ENCODE measurements at places on chromosomes 7 and 10. TPM values are rescaled to one million over a fixed set of nuclear protein-coding genes. Genes with fewer than 3 reads are reported as not detected.

- DNase-seq: peak; percentile 62
Observed at GRCh38 chr7:121076350-121077164, 88.0 kb downstream of the CPED1 start.

DNA sequence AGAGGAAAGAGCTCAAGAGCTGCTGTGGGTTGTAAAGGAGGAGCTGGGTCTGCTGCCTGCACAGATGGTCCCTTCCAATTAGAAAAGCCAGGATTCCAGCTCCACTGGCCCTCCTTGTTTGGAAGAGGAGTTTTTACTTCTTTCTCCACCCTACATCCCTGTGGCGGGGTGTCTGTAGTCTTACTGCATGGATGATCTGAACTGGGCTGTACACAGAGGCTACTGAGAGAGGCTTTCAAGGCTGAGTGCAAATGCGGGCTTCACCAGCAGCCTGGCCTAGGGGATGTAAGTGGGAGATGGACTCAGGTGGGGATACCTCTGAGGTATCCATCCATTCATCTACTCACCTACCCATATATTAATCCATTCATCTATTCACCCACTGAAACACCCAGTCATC lies 7.1 kb upstream of the CXCL12 start:
- no peak for DNase-seq

GRCh38 chr7:3103614-3104398 lies 60.1 kb upstream of the CARD11 start:
- DNase-seq: no peak

- peak; percentile 2 for DNase-seq
Observed at GRCh38 chr7:19177269-19177668, 32.0 kb upstream of the FERD3L start.

DNA sequence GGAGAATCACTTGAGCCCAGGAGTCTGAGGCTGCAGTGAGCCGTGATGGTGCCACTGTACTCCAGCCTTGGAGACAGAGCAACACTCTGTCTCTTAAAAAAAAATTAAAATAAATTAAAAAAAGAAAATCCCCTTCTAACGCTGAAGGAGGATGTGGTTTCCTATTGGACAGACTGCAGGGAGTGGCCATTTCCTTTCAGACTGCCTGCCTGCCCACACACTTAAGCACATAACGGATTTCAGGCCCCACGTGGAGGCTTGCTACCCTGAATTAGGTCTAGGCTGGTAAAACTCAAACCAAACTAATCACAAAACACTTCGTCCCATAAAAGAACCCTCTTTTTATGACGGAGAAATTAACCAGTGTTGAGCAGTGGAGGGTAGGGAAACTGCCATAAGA lies 34.0 kb downstream of the GATA3 start:
- DNase-seq: no peak

GRCh38 chr10:130226012-130226411 lies 89.8 kb downstream of the GLRX3 start:
- DNase-seq: no peak

- DNase-seq: peak; percentile 16
Observed at GRCh38 chr10:78712147-78712546, 356.6 kb upstream of the ZMIZ1 start.

- DNase-seq: no peak
Observed at GRCh38 chr10:81903472-81903871, 28.5 kb downstream of the NRG3 start.

DNA sequence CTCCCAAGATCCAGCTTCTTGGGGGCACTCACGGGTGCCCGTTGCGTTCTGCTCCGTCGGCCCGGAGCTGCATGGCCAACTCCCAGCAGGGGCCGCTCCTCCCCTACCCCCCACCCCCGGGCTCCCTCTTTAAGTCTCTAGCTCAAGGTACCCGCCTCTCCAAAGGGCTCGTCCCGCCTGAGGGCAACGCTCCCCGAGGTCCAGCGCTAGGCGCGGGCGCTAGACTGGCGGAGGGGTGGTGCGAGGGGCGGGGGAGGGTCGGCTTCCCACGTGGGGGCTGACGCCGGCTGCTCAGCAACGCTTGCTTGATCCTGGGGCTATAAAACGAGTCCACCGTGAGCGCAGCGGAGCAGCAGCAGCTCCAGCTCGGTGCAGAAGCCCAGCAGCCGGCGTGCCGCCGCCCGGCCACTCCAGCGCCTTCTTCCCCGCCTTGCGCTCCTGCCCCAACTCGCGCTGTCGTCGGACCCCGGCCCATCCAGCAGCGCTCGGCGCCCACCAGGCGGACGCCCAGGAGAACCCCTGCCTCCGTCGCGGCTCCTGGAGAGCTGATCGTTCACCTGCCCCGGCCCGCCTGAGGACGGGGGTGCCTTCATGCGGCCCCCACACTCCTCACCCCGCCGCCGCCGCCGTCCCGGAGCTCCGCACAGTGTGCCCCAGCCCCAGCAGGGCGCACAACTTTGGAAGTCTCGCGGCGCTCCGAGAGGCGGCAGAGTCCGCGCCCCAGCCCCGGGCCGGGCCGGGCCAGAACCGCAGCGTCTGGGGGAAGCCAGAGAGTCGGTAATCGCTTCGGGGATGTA lies at the start of gene ADRA2A:
ADRA2A (plus strand) TSS at position 348 of the 797 bp plus-strand sequence. CDS start 968 bp downstream, outside the sequence.
- DNase-seq: peak; percentile 47

DNA sequence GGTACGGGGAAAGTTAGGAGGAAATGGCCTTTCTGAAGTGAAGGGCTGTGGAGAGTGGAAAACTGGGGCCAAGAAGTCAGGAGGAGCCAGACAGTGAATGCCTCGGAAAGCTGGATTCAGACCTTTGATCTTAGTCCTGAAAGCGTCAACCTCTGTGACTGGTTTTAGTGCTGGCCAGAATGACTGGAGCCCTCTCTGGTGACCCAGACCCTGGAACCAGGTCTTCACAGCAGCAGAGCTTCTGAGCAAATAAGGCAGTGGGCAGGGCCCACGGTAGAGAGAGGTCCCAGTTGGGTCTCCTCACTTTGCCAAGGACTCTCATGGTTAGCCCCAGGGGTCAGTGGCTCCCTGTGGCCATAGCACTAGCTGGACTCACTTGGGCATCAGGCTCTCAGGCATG lies 157.7 kb upstream of the EEPD1 start:
- no peak for DNase-seq

DNA sequence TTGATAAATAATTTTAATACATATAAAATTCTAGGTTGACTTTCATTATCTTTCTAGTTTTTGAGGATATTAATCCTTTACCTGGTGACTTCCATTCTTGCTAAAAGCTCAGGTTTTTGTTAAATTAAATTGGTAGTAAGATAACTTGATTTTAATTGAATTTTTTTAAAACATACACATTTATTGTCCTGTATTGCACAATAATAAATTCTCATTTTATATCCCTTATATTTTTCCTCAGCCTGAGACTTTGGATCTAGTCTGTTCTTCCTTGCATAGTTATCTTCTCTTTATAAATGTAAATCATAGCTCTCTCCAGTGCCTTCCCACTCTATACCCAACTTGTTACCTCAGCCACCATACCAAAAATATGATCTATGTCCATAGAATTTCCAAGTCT lies 212.9 kb upstream of the CNTNAP2 start:
- DNase-seq: no peak

DNA sequence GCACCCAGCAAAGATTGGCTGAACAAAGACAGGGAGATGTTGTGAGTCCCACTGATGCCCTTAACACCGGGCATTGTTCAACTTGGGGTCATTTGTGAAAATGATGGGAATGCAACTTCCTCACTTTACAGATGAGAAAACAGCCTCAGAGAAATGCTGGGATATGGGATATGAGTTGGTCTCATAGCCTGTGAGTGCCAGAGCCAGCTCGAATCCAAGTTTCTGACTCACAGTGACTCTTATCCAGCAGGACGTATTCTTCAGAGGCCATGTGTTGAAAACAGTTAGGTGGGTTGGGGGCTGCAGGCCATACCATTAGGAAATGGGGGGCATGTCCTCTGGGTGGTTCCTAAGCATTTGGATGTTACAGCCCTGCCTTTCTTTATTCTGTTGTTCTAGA lies 45.2 kb downstream of the KIAA1217 start:
- peak; percentile 46 for DNase-seq

- DNase-seq: no peak
Observed at GRCh38 chr7:135661311-135662122, 797 bp upstream of the STMP1 start.

DNA sequence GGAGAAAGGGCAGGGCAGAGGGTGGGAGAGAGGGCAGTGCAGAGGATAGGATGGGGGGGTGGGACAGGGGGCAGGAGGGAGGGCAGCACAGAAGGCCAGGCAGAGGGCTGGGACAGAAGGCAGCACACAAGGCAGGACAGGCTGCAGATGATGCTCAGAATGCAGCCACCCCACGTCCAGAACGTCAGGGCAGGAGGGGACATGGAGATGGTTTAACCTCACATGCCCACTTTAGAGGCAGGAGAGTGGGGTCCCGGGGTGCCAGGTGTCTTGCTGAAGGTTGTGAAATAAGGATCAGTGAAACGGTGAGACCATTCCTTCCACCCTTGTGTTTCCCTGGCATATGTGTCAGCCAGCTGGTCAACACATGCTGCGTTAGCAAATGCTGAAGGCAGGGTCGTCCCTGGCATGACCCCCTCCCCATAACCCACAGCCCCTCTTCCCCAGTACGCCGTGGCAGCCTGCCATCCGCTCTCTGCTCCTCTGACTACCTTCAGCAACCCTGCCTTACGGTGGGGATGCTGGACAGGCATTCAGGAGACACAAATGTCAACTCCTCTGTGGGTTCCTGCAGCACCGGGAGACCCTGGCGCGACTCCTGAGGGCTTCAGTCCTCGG lies 592.1 kb downstream of the DNAJB6 start:
- DNase-seq: no peak

DNA sequence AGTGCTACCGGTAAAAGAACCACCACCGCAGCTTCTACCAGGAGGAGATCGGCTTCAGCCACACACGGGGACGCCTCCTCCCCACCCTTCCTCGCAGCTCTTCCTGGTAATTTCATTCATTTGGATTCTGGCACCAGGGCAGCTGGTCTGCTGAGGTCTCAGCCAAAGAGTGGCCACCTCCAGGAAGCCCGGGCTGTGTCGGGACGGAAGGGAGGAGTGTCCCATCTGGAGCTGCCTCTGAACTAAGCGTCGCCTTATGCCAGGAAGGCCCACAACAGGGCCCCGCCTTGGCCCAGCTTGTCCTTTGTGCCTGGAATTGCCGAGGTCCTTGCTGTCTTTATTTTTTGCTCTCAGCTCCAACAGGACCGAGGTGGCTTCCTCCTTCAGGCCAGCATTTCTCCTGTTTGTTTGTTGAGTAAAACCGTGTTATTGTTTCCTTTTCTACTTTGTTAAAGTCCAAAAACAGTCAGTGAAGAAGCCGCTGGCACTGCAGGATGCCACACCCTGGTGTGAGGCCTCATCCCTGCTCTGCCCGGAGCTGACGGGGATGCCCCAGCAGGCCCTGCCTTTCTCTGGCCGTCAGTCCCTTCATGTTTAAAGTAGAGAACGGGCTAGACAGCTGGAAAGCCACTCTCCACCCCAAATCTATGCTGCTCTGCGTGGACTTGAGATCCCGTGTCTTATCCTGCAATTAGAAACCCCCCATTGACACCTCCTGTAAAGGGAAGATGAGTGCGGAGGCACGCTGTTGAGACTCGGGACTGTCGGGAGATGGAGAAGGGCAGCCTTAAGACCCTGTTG lies 24.5 kb upstream of the TTYH3 start:
- DNase-seq: peak; percentile 19

Gene MINPP1
- total RNA-seq: 24.0 TPM

Gene PNLIPRP1
- not detected for total RNA-seq

Gene FGFR2
- total RNA-seq: 47.1 TPM

Gene SPDYE6
- total RNA-seq: 0.18 TPM

Data from cardiac muscle cell (in vitro differentiated cells and primary cell).